Dorsolateral prefrontal cortex (tissue), 122 donors: ENCODE measurements at places on chromosomes 2 and 18.

DNA sequence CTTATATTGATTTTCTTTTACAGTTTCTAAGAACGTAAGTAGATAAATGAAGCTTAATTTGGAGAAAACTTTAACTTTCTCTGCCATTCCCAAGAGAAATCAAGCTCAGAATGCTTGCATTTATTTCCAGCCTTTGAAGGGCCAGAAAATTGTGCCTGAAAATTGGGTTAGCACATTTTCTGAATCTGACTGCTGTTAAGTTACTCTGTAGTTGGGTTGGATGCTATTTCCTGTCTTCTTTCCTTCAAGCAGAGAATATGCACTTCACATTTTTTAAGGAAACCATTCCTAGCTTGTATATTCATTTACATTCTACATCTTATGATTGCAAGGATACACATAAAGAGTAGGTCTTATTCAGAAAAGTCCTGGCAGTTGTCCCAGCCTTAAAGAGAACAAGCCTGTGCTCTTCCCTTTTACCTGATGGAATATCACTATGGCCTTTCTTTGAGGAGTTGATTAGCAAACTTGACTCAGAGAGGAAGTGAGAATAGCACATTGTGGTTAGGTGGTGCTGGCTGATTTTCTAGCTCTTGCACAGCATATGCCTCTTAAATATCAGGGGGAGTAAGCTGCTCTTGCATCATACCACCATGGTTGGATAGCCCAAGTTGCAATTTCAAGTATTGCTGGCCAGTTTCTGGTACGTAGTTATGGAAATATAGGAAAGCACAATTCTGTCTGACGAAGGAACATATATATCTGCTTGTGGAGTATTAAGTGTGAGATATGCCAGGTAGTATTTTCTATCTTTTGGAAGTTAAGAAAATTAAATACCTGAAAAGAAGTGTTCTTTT is 133.7 kb downstream of the COMMD1 start:
- no peak for DNase-seq

DNA sequence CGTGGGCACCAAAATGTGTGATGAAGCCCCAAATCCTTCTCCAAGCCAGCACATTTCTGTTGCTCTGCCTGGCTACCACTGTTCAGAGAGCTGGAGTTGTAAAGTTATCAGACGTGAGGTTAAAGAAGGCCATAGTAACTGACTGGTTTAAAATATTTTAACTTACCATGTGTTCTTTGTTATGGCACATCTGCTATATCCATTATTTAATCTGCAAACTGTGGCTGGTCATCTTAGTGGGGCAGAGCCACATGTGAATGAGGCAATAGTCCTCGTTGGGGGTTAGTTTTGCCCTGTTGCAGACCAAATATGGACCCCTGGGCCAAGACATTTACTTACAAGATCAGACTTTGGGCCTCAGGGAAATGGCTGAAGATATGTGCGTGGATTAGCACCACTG is 214.4 kb upstream of the RASGRP3 start:
- DNase-seq: no peak

GRCh38 chr2:105744091-105744908 is 412 bp upstream of the NCK2 start:
- peak; percentile 26 for DNase-seq

- no peak for DNase-seq
Observed at GRCh38 chr2:159900343-159900742, 102.3 kb upstream of the CD302 start.

- no peak for DNase-seq
Observed at GRCh38 chr18:39271654-39272053, 1706.1 kb upstream of the CELF4 start.

GRCh38 chr2:104904889-104905288 is 51.0 kb downstream of the POU3F3 start:
- DNase-seq: no peak

- no peak for DNase-seq
Observed at GRCh38 chr2:161992531-161992930, 81.5 kb downstream of the DPP4 start.

- DNase-seq: no peak
Observed at GRCh38 chr18:6004683-6005082, 109.4 kb upstream of the TMEM200C start.

DNA sequence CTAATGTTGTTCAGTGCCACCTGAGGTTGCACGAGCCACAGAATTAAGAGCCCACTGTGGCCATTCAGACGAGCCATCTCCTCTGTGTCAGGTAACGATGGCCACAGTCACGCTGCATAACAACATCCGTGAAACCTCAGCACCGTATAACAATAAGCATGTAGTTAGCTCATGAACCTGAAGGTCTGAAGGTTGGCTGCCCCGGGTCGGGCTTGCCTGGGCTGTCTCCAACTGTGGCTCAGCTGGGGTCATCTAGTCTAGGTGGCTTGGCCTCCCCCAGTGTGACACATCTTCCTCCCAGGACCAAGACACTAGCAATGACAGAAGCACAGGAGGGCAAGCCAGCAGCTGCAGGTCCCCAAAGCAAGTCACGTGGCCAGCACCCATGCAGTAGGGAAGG is 258.0 kb downstream of the GLI2 start:
- no peak for DNase-seq

DNA sequence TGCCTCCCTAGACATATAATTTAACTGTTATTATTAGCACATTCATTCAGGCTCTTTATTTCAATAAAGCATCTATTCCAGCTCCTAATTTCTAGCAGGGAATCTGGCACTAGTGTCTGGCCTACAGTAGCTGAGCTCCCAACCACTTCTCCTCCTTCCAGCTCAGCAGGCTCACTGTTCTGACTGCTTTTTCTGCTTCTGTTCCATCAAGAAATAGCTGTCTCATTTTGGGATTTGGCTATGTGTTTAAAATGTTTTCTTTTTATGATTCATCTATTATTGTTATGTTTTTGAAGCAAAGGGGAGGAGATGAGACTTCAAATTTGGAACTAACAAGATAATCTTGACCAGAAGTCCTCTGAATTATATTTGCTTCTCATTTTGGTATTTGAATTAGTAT is 172.7 kb upstream of the SMAD7 start:
- DNase-seq: peak; percentile 26

DNA sequence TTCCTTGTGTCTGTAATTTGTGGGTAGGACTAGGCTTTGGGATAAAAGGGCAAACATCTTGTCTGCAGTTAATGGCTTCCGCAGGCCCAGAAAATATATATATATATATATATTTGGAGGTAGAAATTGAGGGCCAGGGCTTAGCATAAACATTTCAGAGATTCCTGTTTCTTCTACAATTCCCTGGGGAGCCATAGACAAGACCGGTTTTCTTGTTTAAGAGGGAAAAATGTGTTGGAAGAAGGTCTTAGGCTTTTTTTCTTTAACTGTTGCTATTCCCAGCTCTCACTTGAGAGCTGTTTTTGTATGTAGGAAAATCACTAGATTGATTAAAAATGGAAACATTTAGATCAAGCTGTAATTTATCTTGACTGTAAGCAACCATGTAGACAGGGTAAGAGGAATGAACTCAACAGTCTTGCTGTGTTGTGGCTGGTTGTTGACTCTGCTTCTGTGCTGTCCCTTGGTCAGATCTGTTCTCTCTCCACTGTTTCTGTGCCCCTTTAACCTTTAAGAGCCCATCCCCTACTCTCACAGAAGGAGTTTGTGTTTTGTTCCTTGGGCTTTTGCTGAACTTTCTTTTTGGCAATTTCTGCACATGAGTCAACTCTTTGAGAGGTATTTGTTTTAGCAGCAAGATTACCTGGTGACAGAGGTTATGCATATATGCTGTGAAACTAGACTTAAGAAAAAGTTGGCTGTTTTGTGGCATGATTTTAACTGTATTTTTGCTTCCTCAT is 58.3 kb downstream of the EFEMP1 start:
- no peak for DNase-seq
